Prostate gland (tissue), 2 donors: ENCODE measurements at places on chromosomes 16 and 17. TPM values are rescaled to one million over a fixed set of nuclear protein-coding genes. Genes with fewer than 3 reads are reported as not detected.

DNA sequence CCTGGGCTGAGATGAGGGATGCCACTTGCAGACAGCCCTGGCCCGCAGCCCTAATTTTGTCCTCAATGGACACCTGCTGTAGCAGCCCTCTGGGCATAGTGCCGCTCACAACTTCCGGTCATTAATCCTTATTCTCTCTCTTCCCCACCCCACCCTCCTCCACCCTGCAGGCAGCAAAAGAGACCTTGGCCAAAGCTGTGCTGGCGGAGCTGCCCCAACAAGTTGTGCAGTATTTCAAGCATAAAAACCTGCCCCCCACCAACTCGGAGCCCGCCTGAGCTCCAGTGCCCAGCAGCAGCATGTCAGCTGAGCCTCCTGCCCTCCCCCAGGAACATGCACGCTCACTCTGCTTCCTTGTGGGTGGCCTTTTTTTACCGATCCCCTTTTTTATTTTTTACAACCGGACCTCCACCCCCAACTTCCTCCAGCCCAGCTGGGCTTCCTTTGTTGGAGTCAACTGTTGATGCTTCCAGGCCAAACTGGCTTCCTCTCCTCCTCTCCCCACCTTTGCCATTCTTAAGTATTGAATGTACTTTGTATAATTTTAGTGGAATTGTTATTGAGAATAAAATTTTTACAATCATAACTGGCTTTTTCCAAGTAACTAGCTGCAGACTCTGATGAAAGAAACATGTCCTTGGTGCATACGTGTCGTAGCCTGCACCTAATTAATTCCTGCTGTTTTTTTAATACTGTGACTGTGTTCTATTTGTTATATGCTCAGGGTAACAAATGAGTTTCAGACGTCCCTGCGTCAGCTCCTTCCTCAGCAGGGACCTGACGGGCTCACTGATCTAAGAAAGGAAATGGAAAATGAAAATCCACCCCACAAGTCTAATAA is 38.2 kb downstream of the PSME3IP1 start:
- peak; percentile 43 for DNase-seq
- H3K4me1 ChIP-seq, result no peaks in the 10 kb centered on the region
- peak overlapping the region; percentile 63 for H3K27ac ChIP-seq
- H3K36me3 ChIP-seq, result no peaks in the 10 kb centered on the region
- no peak overlapping the region for H3K4me3 ChIP-seq
- no peaks in the 10 kb centered on the region for H3K27me3 ChIP-seq

DNA sequence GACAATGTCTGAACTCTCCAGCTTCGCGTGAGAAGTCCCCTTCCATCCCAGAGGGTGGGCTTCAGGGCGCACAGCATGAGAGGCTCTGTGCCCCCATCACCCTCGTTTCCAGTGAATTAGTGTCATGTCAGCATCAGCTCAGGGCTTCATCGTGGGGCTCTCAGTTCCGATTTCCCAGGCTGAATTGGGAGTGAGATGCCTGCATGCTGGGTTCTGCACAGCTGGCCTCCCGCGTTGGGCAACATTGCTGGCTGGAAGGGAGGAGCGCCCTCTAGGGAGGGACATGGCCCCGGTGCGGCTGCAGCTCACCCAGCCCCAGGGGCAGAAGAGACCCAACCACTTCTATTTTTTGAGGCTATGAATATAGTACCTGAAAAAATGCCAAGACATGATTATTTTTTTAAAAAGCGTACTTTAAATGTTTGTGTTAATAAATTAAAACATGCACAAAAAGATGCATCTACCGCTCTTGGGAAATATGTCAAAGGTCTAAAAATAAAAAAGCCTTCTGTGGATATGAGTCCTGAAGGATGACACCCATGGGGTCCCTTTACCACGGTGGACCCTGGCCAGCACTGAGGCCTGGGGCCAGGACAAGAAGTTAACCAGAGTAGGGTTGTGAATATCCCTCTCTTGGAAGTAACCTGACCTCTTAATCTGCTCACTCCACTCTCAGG is 10.5 kb upstream of the ITGAD start:
- H3K4me3 ChIP-seq, result no peak overlapping the region
- H3K27me3 ChIP-seq, result no peaks in the 10 kb centered on the region
- H3K27ac ChIP-seq, result no peak overlapping the region
- H3K36me3 ChIP-seq, result no peaks in the 10 kb centered on the region
- H3K4me1 ChIP-seq, result no peaks in the 10 kb centered on the region

DNA sequence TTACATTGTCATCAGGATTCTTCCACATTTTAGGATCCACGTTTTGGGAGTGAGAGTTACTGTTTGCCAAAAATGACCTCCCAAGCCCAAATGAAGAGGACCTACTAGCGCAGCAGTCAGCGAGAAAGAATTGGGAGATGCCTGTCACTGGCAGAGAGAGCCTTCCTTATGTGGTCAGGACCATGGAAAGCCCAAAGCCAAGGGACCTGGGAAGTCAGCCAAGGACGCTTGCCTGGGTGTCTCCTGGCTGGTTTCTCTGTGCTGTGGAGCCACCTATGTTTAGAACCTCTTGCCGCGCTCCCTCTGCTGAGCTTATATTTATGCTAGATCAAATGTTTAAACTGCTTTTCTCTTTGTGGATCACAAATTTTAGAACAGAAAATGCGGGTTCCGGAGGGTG is 24.9 kb upstream of the RHBDL3 start:
- no peak for DNase-seq
- H3K4me1 ChIP-seq, result no peaks in the 10 kb centered on the region
- no peaks in the 10 kb centered on the region for H3K27me3 ChIP-seq
- no peak overlapping the region for H3K27ac ChIP-seq
- H3K36me3 ChIP-seq, result no peaks in the 10 kb centered on the region
- no peak overlapping the region for H3K4me3 ChIP-seq

The B9D1 gene
- 28.8 TPM for total RNA-seq

DNA sequence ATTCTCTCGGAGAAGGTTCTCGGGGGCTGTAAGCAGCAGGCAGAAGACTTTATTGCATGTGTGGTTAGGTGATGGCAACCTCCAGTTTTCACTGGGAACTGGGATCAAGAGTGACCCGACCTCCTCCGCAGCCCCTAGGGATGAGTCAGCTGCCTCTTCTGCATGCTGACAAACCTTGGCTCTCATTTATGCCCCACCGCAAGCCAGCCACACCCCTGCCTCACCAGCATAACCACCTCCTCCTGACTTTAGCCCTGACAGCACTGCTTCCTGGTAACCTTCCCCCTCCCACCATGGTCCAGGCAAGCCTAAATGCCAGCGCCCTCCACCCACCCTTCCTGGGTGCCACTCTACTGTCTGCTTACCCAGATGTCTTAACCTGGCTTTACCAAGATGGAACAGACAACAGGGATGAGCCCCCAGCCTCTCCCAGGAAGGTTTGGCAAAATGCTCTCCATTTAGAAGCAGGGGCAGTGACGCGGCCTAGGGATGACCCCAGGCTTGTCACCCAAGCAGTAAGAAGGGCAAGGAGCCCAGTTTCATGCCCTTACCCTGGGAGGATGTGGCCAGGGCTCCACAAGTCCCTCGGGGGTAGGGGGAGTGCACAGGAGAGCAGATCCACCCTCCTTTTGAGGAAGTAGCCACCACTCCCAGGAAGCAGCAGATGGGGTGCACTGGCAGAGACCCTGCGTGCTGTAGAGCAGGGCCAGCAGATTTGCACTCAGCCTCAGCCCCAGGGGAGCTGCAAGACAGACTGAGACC is 73.5 kb downstream of the GOSR1 start:
- no peaks in the 10 kb centered on the region for H3K36me3 ChIP-seq
- no peaks in the 10 kb centered on the region for H3K27me3 ChIP-seq
- no peaks in the 10 kb centered on the region for H3K4me1 ChIP-seq
- no peak for DNase-seq
- H3K4me3 ChIP-seq, result no peak overlapping the region

DNA sequence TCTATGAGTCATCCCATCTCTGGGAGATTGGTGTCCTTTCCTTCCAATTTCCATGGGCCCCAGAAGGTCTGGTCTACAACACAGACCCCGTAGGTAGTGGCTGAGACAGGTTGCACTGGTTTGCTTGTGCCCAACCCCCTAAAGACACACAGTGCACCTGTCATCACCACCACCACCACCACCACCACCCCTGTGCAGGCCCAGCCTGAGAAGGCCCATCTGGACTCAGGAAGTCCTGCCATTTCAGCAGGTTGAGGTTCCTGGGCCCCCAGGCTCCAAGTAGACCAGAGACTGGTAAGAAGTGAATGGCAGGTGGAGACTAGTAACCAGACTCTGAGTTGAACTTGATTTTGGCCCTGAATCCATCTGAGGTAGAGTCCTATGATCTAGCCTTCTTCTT is 25.9 kb upstream of the PHB1 start:
- no peak overlapping the region for H3K27ac ChIP-seq
- no peak overlapping the region for H3K4me3 ChIP-seq
- H3K4me1 ChIP-seq, result no peaks in the 10 kb centered on the region

GRCh38 chr17:80746262-80746935 is 201.8 kb downstream of the RPTOR start:
- H3K36me3 ChIP-seq, result no peaks in the 10 kb centered on the region
- H3K27ac ChIP-seq, result no peak overlapping the region
- no peaks in the 10 kb centered on the region for H3K4me1 ChIP-seq

DNA sequence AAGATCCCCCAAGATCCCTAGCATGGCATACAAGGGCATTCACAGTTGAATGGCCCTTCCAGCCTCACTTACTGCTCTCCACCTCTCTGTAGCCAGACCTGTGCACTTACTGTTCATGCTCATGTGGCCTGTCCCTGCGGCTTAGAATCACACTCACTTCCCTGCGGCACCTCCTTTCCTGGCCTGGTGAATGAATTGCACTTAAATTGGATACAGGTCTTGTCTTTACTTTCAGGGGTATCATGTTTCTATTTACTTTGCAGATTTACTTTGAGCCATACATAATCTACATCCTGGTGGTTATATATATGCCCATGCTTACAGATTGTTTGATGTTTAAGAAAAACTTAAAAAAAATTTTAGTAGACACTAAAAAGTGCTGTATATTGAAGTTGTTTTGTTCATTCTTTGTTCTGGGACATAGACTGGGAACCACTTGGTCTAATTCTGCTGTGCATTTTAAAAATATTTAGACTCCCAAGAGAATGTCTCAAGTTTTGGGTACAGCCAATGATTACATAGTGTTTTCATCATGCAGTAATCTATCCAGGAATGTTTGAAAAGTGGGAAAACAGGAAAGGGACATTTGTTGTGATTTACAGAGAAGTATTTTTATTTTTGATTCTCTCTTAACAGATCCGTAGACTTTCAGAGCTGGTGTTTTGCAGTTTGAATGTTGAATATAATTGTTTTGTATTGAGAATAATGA is 63.9 kb downstream of the NUP88 start:
- H3K4me1 ChIP-seq, result no peaks in the 10 kb centered on the region
- DNase-seq, result no peak
- H3K27ac ChIP-seq, result no peak overlapping the region

- no peaks in the 10 kb centered on the region for H3K4me1 ChIP-seq
- H3K27me3 ChIP-seq, result no peaks in the 10 kb centered on the region
- H3K27ac ChIP-seq, result no peak overlapping the region
- H3K36me3 ChIP-seq, result no peaks in the 10 kb centered on the region
Observed at GRCh38 chr17:40651939-40652338, 4.3 kb upstream of the SMARCE1 start.
